ENCODE measurements at places on chromosomes 4 and X. TPM values are rescaled to one million over a fixed set of nuclear protein-coding genes. Genes with fewer than 3 reads are reported as not detected.

Gene GPRIN3
- total RNA-seq = 6.1 TPM

Gene P2RY8
- 0.74 TPM for total RNA-seq

Gene CT47C1
- total RNA-seq = not detected

Gene TAF7L
- total RNA-seq = 2.5 TPM

DNA sequence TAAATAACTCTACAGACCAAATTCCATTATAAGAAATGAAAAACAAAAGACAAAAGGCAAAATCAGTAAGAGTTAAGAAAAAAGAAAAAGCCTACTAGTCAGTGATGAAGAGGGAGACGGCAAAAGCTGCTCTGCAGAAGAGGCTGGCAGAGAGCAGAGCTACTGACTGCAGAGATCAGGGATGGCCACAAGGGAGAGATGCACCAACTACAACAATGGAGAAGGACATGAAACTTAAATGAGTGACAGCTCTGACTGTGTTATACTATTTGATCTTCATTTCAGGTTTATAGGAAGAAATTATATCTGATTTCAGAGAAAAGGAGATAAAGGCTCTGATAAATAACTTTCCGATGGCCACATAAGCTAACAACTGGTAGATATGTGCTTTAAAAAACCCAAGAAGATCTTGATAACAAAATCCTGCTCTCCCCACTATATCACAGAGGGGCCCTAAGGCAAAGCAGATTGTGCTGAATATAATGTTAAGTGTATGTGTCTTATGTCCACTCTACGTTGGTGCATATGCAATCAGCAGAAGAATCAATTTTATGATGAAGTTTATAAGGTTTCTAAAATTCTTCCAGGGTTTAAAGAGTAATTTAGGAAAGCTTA is 58.4 kb upstream of the COX18 start:
- DNase-seq = no peak
- H3K36me3 ChIP-seq = no peaks in the 10 kb centered on the region
- no peak overlapping the region for H3K27ac ChIP-seq

DNA sequence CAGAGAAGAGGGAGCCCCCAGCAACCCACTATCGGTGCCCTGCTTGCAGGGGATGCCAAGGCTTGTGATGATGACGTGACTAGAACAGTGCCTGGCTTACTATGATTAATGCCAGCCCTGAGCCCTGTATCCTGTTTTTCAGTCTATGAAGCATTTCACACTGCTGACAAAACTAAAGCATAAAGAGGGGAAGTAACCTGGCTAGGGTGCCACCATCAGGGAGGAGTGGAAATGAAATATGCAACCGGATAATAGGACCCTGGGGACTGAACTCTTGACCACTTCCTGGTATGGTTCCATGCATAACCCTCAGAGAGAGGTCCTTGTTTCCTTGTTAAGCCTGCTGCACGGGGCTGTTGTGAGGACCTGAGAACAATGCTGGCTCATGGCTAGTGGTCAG is 50.3 kb downstream of the MED28 start:
- DNase-seq = no peak
- H3K27me3 ChIP-seq = no peaks in the 10 kb centered on the region
- H3K4me1 ChIP-seq = no peaks in the 10 kb centered on the region
- no peak overlapping the region for H3K4me3 ChIP-seq
- H3K36me3 ChIP-seq = no peaks in the 10 kb centered on the region

- no peak for DNase-seq
- no peaks in the 10 kb centered on the region for H3K4me1 ChIP-seq
- H3K36me3 ChIP-seq = no peaks in the 10 kb centered on the region
- no peak overlapping the region for H3K4me3 ChIP-seq
- H3K27me3 ChIP-seq = no peaks in the 10 kb centered on the region
Measured at GRCh38 chr4:73653695-73654106, 33.5 kb upstream of the RASSF6 start.

DNA sequence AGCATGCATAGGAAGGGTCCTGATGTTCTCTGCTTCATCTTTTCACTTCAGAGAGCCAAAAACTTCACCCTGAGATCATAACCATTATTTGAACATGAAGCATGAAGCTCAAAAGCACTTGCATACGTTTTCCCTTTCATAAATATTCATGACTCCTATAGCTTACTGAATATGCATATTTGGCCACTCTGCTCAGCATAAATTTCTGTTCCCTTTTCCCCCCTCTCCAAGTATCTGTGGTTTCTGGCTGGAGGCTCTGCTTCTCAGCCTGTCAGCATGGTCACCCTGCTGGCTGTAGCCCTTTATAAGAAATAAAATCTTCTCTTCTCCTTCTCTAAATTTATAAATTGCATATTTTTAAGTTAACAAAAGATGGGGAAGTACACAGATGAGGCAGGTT is 384.7 kb upstream of the AGA start:
- H3K27me3 ChIP-seq = no peaks in the 10 kb centered on the region
- H3K4me3 ChIP-seq = no peak overlapping the region
- no peaks in the 10 kb centered on the region for H3K4me1 ChIP-seq
- H3K36me3 ChIP-seq = no peaks in the 10 kb centered on the region
- DNase-seq = no peak
- no peak overlapping the region for H3K27ac ChIP-seq
